ENCODE measurements at places on chromosomes 5 and 9. TPM values are rescaled to one million over a fixed set of nuclear protein-coding genes. Genes with fewer than 3 reads are reported as not detected.

The IL7R gene
- 0.04 TPM for polyA plus RNA-seq

The NMUR2 gene
- polyA plus RNA-seq: not detected

The C9orf78 gene
- polyA plus RNA-seq: 56.5 TPM

The KIF24 gene
- 1.6 TPM for polyA plus RNA-seq

The SDHA gene
- 328 TPM for polyA plus RNA-seq

Data from cardiac muscle cell (in vitro differentiated cells and primary cell).